ENCODE measurements at places on chromosomes 7 and 10.
A peak's percentile ranks its signal among the peaks of the same experiment; 100 is the strongest.

DNA sequence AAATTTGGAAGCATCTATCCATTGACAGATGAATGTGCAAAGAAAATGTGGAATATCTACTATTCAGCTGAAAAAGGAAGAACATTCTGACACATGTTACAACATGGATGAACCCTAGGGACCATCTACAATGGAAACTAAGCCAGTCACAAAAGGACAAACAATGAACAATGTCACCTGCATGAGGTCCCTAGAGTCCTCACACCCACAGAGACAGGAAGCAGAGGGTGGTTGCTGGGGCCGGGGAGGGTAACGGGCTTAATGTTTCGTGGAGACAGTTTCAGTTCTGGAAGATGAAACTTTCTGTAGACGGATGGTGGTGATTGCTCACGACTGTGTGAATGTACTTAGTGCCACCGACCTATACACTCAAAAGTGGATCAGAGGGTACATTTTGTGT lies 282.9 kb downstream of the ADARB2 start:
- DNase-seq = no peak

DNA sequence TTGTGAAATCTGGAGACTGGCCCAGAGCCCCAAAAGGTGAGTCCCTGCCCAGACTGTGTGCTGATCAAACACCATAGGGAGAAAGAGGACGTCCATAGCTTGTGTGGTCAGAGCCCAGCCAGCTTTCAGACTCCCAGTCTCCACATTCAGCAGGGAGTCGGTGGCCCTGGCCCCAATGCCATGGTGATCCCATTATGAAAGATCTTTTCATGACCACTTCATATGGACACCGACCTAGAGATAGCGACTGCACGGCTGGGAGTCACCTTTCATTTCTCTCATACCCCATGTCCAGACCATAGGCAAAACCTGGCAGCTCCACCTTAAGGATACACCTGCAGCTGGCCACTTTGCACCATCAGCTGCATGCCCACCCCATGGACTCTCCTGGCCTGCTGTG lies 126.4 kb downstream of the ARHGAP22 start:
- no peak for DNase-seq

DNA sequence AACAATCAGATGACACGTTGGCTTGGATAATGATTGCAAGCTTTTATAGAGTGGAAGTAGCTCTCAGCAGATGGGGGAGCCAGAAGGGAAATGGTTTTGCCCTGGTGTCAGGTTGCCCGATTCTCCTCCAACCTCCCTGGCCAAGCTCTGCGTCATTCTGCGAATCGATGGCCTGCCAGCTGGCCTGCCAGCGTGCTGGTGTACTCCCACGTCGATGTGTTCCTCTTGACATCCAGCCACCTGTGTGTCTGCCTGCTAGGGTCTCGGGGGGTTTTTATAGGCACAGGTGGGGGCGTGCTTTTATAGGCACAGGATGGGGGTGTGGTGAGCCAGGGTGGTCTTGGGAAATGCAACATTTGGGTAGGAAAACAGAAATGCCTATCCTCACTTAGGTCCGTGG lies 4.6 kb downstream of the NET1 start:
- no peak for DNase-seq

DNA sequence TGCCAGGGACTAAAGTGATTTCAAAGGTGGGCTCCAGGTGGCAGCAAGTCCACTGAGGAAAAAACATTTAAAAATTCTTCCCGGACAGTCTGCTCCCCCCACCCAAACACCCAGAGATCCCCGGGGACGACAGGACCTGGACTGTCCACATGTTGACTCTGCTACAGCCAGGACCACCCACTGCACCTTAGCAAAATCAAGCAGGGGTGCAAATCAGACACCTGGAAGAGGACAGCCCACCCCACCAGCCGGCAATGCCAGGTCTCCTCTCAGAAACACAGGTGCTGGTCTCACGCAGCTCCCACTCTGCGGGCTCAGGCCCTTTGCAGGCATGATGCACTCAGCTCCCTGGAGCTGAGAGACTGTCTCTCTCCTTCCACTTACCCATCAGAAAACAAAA lies 251.9 kb downstream of the TNS3 start:
- no peak for DNase-seq

DNA sequence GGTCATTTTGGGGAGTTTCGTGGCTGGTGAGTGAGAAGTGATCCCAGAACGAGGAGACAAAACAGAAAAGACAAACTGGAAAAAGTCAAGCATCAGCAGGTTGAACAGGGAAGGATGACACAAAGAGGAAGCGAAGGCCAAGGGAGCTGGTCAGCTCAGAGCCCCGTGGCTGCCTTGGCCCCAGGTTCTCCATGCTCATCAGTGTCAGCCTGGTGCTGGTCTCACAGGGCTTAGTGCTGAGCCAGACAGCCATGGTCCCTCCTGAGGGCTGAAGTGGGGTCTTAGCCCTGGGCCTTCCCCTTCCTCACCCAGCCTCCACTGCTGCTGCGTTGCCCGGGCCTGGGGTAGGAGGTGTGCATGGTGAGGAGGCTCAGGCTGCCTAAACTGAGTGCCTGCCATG lies 183.6 kb downstream of the PFKFB3 start:
- no peak for DNase-seq

DNA sequence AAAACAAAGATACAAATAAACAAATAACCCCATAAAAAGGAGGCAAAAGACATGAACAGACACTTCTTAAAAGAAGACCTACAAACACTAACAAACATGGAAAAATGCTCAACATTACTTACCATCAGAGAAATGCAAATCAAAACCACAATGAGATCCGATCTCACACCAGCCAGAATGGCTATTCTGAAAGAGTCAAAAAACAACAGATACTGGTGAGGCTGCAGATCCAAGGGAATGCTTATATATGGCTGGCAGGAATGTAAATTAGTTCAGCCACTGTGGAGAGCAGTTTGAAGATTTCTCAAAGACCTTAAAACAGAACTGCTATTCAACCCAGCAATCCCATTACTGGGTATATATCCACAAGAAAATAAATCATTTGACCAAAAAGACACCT lies 80.4 kb upstream of the NRP1 start:
- no peak for DNase-seq

GRCh38 chr7:12488341-12488740 lies 82.2 kb upstream of the SCIN start:
- no peak for DNase-seq

GRCh38 chr7:129146237-129146979 lies 1.9 kb downstream of the TSPAN33 start:
- no peak for DNase-seq

GRCh38 chr7:133693281-133693680 lies 433.9 kb upstream of the LRGUK start:
- no peak for DNase-seq

DNA sequence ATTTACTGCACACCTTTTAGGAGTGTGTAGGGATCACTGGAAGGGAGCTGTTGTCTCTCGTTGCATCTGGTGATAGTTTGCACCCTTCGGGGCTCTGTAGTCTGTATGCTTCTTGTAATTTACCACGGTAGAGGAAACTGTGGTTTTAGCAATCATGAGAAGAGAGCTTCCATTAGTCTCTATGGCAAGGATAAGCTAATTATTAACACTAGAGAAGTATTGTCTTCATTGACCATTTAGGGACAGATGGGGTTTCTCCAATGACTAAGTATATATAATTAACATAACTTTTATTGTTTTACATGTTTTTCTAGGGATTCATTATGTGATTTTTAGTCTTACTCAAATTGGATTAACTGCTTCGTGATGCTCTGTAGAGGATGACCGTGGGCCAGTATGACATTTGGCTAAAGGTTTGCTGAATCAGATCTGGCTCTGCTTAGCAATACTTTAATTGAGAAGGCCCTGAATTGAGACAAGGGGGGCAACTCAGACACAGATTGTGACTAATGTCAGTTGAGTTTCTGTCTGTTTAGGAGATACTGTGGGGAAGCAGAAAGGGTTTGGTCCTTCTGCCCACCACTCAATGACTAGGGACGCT lies 8.7 kb downstream of the SLC18A2 start:
- DNase-seq = no peak

DNA sequence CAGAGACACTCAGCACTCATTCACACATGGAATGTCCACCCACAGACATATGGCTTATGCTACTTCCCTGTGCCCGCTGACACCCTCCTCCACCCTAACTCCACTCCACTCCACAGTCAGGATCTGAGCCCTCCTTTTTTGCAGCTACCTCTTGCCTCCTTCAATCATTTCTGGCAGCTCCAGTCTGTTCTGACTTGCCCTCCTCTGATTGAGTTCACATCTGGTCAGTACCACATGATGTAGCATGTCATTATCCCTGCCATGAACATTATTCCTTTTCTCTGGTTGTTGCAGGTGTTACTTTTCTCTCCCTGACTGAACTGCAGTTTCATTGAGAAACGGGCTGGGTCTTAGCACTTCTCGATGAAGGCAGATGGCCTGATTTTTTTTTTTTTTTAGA lies 130.1 kb upstream of the EGR2 start:
- no peak for DNase-seq

DNA sequence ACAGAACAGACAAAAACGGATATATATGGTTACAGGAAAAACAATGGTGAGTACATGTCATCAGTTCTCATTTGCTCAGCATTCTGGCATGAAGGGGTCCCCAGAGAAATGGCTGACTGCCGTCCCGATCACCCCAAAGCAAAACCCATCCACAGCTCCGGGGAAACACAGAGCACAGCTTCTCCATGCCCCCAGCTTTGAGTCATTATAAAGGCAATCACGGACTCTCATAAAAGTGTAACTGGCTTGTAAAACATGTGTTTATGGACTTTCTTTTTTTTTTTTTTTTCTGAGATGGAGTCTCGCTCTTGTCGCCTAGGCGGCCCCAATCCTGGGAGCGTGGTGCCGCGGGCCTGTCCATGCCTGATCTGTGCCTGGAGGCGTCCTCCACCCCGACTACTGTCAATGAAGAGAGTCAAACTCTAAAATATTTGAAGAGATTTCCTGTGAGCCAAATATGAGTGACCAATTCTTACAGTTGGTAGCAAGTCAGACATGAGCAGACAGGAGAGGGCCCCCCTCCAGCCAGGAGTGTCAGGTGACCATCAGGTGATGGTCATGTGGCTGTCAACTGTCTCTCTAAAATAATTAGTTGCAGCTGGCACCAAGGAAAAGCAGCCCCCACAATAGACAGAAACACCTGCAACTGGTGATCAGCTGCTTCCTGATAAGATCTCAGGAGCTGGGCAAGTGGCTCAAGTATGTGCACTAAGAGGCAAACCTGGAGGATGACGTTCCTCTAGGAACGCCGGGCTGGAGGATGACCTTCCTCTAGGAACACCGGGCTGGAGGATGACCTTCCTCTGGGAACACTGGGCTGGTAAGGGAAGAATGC lies 21.7 kb upstream of the NOM1 start:
- DNase-seq = peak; percentile 33
